Dermis microvascular lymphatic vessel endothelial cell (primary cell): ENCODE measurements at places on chromosomes 3 and 15. TPM values are rescaled to one million over a fixed set of nuclear protein-coding genes. Genes with fewer than 3 reads are reported as not detected.

The TRAT1 gene
- total RNA-seq = not detected in 2 replicates

The PLA2G4D gene
- not detected in 2 replicates for total RNA-seq

The USP50 gene
- total RNA-seq = not detected in 2 replicates

The SNX22 gene
- total RNA-seq = under 0.01 TPM in 2 replicates

The B3GALNT1 gene
- 11.9 and 12.9 TPM in 2 replicates for total RNA-seq

The CCDC71 gene
- total RNA-seq = 11.8 and 19.5 TPM in 2 replicates

The ADAMTSL3 gene
- 22.2 and 26.2 TPM in 2 replicates for total RNA-seq

The WWTR1 gene
- 94.6 and 213 TPM in 2 replicates for total RNA-seq

The C15orf39 gene
- 4.5 and 10.1 TPM in 2 replicates for total RNA-seq

The RTP3 gene
- not detected in 2 replicates for total RNA-seq

The CCDC12 gene
- 20.1 and 25.2 TPM in 2 replicates for total RNA-seq

The LRIG1 gene
- total RNA-seq = 35.3 and 59.8 TPM in 2 replicates

The FGD5 gene
- total RNA-seq = 86.3 and 122 TPM in 2 replicates

The SNX4 gene
- 31.1 and 34.3 TPM in 2 replicates for total RNA-seq

The RBM15B gene
- total RNA-seq = 27.2 and 38.3 TPM in 2 replicates

The CKMT1B gene
- not detected in 2 replicates for total RNA-seq

The NDUFAF3 gene
- total RNA-seq = 52.9 and 76.2 TPM in 2 replicates

The STRIT1 gene
- not detected in 2 replicates for total RNA-seq

The C3orf22 gene
- not detected in 2 replicates for total RNA-seq

The MESP2 gene
- total RNA-seq = not detected in 2 replicates

The DPPA4 gene
- total RNA-seq = not detected in 2 replicates

The GALNT15 gene
- 29.1 and 98.9 TPM in 2 replicates for total RNA-seq

The CEMIP gene
- 0.26 and 0.38 TPM in 2 replicates for total RNA-seq

The CAMKV gene
- not detected in 2 replicates for total RNA-seq

The GOLGA6L4 gene
- 0.51 and 1.8 TPM in 2 replicates for total RNA-seq

The MITF gene
- 3.0 and 5.7 TPM in 2 replicates for total RNA-seq

The CTXND1 gene
- total RNA-seq = not detected in 2 replicates

The ALS2CL gene
- total RNA-seq = 4.9 and 5.4 TPM in 2 replicates

The ZNF501 gene
- 3.2 and 4.2 TPM in 2 replicates for total RNA-seq

The CLDN18 gene
- not detected in 2 replicates for total RNA-seq

The GOLGA8M gene
- 0.26 and 3.0 TPM in 2 replicates for total RNA-seq

The XRN1 gene
- 24.7 and 33.5 TPM in 2 replicates for total RNA-seq

The CLDN16 gene
- total RNA-seq = not detected in 2 replicates

The C3orf85 gene
- not detected in 2 replicates for total RNA-seq

The STAC gene
- total RNA-seq = 0.63 and 2.1 TPM in 2 replicates

The PATL2 gene
- total RNA-seq = under 0.01 and 0.13 TPM in 2 replicates

The POLQ gene
- 1.6 and 4.0 TPM in 2 replicates for total RNA-seq
